ENCODE measurements at places on chromosomes 3 and 15.

DNA sequence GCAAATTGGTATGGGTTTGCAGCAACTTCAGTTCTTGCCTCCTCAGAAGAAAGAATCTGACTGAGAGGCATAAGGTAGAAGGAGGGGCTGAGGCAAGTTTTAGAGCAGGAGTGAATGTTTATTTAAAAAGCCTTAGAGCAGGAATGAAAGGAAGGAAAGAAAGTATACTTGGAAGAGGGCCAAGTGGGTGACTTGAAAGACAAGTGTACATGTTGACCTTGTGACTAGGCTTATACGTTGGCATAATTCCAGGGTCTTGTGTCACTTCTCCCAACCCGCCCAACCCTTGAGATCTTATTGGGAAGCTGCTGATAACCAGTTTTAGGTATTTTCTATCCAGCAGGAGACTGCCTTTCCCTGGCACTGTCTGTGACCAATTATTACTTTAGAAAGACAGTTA is 436.9 kb upstream of the ZNF717 start:
- no peak for DNase-seq

DNA sequence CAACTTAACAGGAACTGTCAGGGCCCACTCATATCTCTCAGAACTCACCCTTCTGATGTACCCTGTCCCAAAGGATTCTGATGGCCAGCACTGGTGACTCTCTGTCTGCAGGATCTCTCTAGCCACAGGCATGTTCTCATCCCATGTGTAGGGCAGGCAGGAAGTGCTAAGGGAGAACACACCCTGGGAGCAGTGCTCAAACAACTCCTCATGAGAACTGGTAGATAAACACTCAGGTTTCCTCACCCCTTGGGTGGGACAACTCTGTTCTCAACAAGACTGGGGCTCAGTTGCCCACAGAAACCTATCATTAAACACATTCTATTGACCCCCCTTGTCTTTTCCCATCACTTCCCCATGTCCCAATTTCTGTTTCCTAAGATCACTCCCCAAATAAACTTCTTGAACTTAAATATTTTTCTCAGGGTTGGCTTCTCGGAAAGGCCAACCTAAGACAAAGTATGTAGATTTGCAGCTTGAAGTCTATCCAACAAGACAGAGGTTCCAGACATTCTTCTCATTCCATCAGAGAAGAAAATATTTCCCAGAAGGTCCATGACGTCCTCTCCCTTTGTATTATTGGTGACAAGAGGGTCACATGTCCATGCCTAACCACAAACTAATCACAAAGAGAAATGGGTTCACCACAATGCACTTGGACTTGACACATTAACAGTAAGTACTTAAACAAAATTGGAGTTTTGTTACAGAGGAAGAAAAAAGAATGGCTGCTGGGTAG is 276.6 kb upstream of the GADL1 start:
- no peak for DNase-seq

GRCh38 chr3:128950223-128950938 is 43.5 kb downstream of the CFAP92 start:
- DNase-seq, result no peak

GRCh38 chr3:172112734-172113120 is 73.3 kb downstream of the FNDC3B start:
- no peak for DNase-seq

- no peak for DNase-seq
Measured at GRCh38 chr3:71847794-71848193, 62.8 kb upstream of the PROK2 start.

DNA sequence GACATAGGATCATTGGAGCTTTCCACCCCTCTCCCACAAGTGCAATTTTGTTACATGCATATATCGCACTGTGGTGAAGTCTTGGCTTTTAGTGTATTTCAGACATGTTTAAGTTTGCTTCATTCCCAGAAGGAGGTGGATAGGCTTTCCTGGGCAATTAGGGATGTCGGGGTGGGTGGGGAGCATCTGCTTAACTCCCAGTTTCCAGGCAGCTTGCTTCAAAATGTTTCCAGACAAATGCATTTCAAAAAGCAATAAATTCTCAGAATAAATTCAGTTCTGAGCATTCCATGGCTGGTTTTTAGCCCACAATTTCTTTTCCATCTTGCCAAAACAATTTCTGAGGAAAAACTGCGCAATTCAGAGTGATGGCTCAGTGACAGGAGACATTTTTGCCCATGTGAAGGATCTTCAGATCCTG is 227.7 kb upstream of the ZPLD1 start:
- DNase-seq, result no peak

- DNase-seq, result no peak
Measured at GRCh38 chr3:63886858-63887257, 23.2 kb downstream of the ATXN7 start.

DNA sequence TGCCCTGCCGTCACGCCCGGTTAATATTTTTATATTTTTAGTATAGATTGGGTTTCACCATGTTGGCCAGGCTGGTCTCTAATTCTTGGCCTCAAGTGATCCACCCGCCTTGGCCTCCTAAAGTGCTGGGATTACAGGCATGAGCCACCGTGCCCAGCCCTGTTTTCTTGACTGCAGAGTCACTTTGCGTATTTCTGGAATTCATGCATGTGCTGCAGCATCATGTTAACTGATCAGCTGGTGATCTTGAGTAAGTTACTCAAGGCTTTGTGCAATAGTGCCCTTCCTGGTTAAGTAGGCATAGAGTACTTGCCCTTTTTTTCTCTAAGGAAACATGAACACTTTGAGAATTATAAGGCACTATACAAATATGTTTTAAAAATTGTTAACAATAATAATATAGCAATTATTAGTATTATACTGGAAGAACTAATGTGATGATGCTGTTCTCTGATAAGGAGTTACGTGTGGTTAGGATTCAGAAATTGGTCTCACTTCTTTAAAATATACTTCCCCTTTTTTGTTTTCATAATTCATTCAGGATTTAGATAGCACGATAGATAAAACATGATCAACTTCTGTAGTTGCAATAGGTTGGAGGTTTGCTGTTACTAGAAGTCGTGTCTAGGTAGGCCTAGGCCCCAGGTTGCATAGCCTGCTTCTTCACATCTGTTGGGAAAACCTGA is 33.6 kb downstream of the GPR171 start:
- DNase-seq, result no peak

GRCh38 chr15:27545494-27546255 is 553.4 kb downstream of the OCA2 start:
- DNase-seq, result no peak

- no peak for DNase-seq
Measured at GRCh38 chr15:67311731-67312130, 57.1 kb downstream of the IQCH start.

DNA sequence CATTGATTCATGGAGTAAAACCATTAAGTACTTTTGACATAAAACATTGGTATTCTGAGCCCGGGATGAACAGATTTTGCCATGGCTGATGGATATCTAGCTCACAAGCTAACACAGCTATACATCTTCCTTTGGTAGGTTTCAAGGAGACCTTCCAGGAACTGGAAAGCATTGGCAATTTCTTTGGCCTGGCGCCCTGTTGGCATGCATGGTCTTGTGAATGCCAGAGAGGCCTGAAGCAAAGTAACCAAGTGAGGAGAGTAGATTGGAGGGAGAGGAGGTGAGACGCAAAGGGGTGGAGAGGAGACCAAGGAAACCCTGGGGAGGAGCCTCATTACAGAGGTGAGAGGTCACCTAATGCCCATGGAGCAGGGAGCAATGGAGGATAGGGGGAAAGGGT is 67.2 kb downstream of the SQOR start:
- no peak for DNase-seq

DNA sequence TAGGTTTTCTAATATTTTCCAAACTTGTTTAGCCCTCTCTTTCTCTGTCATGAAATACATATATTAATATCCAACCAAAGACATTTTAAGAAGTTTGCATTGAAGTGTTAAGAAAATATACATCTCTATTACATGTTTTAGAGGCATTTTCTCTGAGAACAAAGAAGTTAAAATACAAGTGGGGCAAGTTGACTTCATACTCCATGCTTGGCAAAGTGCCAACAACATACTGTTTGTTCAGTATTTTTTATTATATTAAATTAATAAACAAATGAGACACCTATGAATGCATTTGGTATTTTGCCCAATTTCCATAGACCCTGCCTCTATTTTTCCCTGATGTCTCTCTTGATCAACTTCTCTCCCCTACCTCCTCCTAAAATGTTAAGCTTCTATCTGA is 232.8 kb upstream of the MRPL3 start:
- DNase-seq, result no peak

Data from stimulated activated CD4-positive, alpha-beta T cell treated with anti-CD3 and anti-CD28 coated beads, Interleukin-12 subunit alpha, Interleukin-12 subunit beta, amount 100 ng/mL, for 24 hours (primary cell).